Activated naive CD4-positive, alpha-beta T cell (primary cell): ENCODE measurements at places on chromosomes 3 and 15.
A peak's percentile ranks its signal among the peaks of the same experiment; 100 is the strongest.

- DNase-seq: no peak
Measured at GRCh38 chr3:9028134-9028533, 64.9 kb upstream of the RAD18 start.

DNA sequence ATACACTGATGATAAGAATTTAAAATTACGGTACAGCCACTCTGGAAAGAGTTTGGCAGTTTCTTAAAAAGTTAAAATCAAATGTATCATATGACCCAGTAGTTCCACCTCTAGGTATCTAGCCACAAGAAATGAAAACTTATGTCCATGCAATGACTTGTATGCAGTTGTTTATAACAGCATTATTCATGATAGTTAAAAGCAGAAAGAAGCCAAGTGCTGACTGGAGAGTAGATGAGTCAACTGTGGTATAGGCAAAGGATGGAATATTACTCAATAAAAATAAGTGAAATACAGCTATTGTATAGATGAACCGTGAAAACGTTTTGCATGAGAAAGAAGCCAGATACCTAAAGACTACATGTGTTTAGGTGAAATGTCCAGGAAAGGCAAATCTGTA is 14.8 kb downstream of the GPR87 start:
- no peak for DNase-seq

GRCh38 chr15:60343221-60343970 is 54.4 kb downstream of the ANXA2 start:
- no peak for DNase-seq

DNA sequence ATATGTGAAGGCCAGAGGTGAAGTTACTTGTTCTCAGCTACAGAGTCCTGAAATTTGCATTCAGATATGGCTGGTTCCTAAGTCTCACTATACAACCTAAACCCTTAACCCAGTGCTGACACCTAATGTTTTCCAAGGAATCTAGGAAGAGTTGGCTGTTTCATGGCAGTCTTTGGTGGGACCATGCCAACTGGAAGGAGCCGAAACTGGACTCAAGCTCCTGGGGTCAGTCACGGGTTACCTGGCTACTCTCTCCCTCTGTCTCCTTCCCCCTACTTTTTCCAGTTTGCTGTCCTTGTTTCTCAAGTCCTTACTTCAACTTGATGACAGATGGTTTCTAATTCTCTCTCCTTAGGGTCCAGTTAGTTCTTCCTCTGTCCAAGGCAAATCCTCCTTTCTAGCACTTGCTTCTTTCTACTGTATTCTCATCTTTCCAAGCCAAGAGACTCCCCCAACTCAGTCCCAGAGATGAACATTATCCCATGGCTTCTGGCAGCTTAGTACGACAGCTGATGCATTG is 88.6 kb upstream of the COL6A5 start:
- DNase-seq: no peak

DNA sequence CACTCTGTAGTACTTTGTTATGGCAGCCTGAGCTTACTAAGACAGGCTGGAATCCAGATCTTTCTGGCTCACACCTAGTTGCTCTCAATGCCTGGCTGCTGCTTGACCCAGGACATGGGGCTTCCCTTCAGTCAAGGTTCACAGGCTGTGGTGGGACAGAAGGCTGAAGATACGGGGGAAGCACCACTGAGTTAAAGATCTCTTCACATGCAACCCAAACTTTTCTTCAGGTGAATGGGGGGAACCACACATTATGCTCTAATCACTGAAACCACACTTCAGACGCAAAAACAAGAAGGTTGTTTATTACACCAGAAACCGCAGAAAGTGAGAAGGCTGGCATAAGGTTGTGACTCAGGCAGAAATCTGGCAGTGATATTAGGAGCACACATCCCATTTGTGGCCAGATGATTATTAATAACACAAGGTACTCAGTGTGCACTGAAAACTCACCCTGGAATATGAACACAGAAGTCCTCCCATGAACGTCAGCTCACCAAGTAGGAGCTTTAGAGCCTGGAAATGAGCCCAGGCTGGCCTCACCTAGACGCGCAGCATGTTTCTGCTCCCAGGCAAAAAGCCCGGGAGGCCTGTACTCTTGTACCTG is 230.5 kb upstream of the CHRNA7 start:
- DNase-seq: no peak

GRCh38 chr3:100189444-100189964 is 71.3 kb upstream of the TBC1D23 start:
- no peak for DNase-seq

GRCh38 chr15:78538358-78538757 is 1.9 kb upstream of the PSMA4 start:
- no peak for DNase-seq

DNA sequence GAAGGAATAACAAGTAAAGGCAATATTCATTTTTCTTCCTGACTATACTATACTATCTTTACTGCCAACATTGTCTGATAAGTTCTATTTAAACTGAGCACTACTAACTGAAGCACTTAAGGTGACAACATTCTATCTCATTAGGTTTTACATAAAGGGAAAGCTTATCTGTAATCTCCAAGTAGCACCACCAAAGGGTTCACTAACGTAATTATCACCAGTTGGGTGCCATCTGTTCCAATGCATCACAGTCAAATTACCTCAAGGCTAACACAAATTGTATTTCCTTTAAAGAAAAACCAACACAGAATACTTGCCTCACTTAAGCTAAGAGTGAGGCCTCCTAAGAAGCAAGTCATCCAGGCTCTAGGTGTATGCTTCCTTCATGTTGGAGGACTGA is 453.8 kb downstream of the RAP2B start:
- DNase-seq: no peak

GRCh38 chr3:51921081-51921578 is 18.0 kb upstream of the IQCF1 start:
- DNase-seq: no peak

DNA sequence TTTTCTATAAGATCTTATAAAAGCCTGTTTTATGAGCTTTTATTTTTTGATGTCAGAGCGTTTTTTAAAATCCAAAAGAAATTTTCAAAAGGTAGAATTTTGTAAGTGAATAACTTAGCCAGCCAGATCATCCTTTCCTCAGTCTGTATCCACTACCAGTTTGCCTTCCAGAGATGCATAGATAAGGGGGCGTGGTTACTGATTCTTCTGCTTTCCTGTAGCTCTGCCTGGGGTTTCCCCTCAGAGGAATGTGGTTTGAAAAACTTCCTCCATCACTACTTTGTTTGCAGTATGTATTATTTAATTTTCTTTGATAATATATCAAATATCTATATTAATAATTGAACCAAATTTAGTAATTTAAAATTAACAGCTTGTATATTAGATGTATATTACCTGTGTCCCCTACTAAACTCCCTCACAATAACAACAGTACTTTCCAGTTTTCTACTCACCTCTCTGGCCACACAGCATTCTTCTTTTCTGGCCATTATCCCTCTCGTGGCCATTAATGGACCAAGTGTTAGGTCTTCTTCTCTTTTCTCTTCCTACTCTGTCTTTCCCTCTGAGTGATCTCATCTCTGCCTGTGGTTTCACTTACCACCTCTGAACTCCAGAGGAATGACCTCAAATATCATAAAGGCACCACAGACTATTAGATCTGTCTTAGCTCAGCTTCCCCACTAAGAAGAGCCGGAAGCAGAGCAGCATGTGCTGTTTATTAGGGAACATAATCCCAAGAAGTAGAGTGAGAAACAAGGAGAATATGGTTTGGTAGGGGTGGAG is 239.7 kb downstream of the UBE2E2 start:
- no peak for DNase-seq

DNA sequence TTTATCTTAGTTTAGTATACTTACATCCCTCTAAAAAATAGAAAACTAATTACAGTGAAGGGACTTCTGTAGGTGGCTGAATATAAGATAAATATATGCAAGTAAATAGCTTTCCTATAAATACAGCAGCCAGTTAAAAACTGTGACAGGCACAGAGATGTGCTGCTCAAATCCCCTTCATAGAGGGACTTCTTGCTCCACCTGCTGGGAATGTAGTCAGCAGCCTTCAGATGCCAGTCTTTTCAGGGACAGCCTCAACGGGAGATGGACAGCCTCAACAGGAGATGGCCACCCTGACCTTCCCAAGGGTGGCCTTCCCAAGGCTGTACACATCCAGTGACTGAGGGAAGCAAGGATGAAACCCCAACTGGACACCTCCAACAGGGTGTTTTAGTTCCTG is 15.7 kb upstream of the PRR23E start:
- DNase-seq: no peak

DNA sequence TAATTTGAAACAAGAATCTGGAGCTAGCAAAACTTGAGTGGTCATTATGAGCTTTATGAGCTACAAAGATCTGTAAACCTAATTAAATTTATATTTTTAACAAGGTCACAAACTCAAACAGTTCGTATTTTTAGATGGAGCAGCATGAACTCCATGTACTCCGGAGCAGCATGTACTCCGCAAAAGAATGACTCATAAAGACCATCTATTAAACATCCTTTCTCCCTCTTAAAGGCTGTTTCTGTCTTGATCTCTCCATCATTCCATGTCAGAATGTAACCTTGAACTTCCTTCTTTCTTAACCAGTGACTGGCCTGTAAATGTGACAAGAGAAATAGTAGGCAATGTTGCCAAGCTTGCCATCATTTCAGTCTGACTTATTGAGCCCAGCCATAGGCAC is 696.9 kb downstream of the ZNF385D start:
- DNase-seq: no peak

DNA sequence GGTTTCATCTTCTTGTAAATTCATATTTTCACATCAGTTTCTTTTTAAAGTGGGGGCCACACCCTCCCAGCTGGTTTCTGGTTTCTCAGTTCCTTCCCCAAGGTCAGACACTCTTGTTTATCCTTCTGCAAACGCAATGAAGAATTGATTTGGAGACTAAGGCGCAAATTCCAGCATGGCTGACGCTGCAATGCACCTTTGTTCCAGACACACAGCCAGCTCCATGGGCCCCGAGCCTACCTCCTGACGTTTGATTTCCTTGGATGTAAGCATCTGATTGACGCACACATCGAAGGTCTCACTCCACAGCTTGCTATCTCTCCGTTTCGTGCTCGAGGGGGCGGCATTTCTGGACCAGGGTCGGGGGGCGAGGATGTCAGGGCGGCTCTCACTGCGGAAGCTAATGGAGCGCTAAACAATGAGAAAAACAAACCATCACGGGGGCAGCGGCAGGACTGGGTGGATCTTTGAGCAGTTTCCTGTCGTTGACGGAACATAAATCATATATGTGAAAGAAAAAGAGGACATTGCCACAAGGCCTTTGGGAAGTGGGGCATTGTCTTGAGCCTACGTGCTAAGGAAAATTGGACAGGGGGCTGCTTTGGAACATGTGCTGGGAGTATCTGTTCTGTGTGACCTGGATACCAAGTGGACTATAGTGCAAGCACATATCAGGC is 46.9 kb downstream of the ARHGEF3 start:
- peak; percentile 14 for DNase-seq

DNA sequence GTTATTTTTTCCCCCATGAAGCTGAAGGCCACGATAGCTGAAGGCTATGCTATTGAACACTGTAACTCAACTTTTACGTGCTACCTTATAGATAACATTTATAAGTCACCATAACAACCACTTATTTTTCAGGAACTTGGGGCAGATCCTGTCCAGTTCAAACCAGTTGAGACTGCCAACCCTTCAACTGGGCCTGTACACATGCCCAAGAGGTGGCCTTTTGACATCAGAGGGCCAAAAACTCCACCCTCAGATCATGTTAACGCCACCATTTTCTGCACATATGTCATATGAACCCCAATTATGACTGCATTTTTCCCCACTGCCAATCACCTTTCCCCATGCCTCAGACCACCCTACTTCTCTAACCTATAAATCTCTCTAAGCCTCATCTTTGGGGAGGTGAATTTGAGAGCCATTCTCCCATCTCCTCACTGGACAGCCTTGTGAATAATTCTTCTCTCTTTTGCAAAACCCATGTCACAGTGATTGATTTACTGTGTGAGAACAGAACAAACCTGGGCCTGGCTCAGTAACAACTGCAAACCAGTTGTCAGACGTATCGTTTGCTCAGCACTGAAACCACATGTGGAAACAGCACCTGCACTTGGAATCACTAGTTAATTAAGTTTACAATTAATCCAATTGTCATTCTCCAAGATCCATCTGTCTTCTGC is 42.5 kb downstream of the ZNF445 start:
- no peak for DNase-seq

GRCh38 chr15:100383302-100384107 is 41.7 kb upstream of the ADAMTS17 start:
- DNase-seq: no peak

DNA sequence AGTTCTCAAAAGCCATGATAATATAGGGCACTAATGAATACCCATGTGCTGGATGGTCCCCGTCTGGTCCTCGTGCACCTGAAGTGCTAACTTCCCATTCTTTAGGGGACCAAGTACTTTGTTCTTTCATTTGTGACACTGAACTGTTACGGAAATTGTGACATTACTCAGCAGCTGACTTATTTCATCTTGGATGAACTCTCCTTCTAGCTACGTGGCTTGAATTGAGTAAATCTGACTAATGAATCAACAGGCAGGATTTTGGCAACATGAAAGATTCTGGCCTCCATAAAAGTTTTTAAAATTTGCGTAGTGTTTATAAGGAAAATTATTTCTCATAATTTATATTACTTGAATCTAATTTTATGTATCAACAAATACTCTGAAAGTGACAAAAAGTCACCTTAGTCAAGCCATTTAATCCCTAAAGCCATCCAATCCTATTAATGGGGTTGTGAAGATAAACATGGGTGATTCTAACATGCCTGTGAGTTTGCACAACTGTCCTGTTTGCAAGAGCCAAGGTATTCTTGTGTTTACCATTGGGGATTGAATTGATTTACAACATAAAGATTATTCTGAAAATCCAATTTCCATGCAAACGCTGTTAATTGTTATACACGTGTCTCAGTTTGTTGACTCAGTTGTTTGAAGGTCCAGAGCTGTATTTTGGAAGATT is 119.9 kb downstream of the AGBL1 start:
- no peak for DNase-seq

GRCh38 chr15:60933900-60934885 is 294.9 kb downstream of the RORA start:
- no peak for DNase-seq

GRCh38 chr3:98730886-98731537 is 32.1 kb upstream of the ST3GAL6 start:
- DNase-seq: no peak

- no peak for DNase-seq
Measured at GRCh38 chr15:91895051-91895450, 41.5 kb downstream of the SLCO3A1 start.

DNA sequence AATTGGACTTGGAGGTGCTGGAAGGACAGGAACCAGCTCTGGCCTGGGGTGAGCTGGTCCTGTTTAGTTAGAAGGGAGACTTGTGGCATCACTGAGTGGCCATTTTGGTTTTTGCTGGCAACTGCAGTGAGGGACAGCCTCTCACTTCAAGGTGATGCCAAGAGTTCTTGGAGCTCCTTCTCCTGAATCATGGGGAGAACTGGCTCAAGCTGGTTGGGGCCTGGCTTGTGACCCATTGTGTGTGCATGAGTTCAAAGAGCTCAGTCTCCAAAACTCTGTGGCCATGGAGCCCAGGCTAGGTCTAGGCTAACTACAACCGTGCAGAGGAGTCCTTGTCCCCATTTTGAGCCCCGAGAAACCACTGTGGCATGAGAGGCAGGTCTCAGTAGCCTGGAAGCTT is 60.1 kb upstream of the ZNF148 start:
- DNase-seq: no peak

GRCh38 chr3:49324768-49325167 is 15.1 kb downstream of the USP4 start:
- DNase-seq: no peak

- no peak for DNase-seq
Measured at GRCh38 chr15:93212578-93212977, 123.6 kb upstream of the RGMA start.
